ENCODE measurements at places on chromosomes 3 and 15. TPM values are rescaled to one million over a fixed set of nuclear protein-coding genes. Genes with fewer than 3 reads are reported as not detected.

Gene PLIN1
- total RNA-seq, result 0.09 TPM

Gene CYP1A2
- not detected for total RNA-seq

Gene GNB4
- 71.5 TPM for total RNA-seq

Gene PYGO1
- 0.27 TPM for total RNA-seq

Gene SEMA6D
- total RNA-seq, result 2.2 TPM

Gene LMCD1
- total RNA-seq, result 11.0 TPM

Gene CCR3
- total RNA-seq, result not detected

Gene CNTN4
- under 0.01 TPM for total RNA-seq

Gene SGO1
- total RNA-seq, result 5.2 TPM

Gene NR2E3
- total RNA-seq, result 0.09 TPM

Gene LRRK1
- total RNA-seq, result 16.9 TPM

Gene GOLGA8T
- not detected for total RNA-seq

Gene MUSTN1
- not detected for total RNA-seq

Gene KIF7
- 9.5 TPM for total RNA-seq

Gene CLSTN2
- total RNA-seq, result 0.09 TPM

Gene PIERCE2
- 0.94 TPM for total RNA-seq

Gene GOLGA8J
- total RNA-seq, result not detected

Gene CCDC54
- total RNA-seq, result not detected

Gene GOLGA6B
- total RNA-seq, result not detected

Gene WDR93
- total RNA-seq, result under 0.01 TPM

Gene POLR2M
- total RNA-seq, result 167 TPM

Gene CCDC39
- total RNA-seq, result not detected

Gene ZNF501
- 7.8 TPM for total RNA-seq

Gene SLC28A1
- total RNA-seq, result not detected

Gene MYH15
- 0.19 TPM for total RNA-seq

Gene DLEC1
- total RNA-seq, result not detected

Gene KLF15
- 0.63 TPM for total RNA-seq

Gene ZNF445
- 9.4 TPM for total RNA-seq

Gene TMEM158
- total RNA-seq, result 5.6 TPM

Gene MME
- total RNA-seq, result 6.2 TPM

Gene SLC12A8
- 2.7 TPM for total RNA-seq

Gene UROC1
- total RNA-seq, result not detected

Gene CAND2
- 1.1 TPM for total RNA-seq

Gene HDDC3
- 12.6 TPM for total RNA-seq

Gene RARRES1
- total RNA-seq, result 4.2 TPM

Gene C3orf80
- 0.09 TPM for total RNA-seq

Gene VPS18
- total RNA-seq, result 45.4 TPM

Gene GNAT1
- total RNA-seq, result not detected

Gene LIPC
- total RNA-seq, result 0.09 TPM

Gene DAZL
- total RNA-seq, result not detected

Gene SEMA5B
- total RNA-seq, result 0.09 TPM

Gene CFAP100
- total RNA-seq, result not detected

Gene ZBBX
- total RNA-seq, result 0.09 TPM

Gene ACTC1
- not detected for total RNA-seq

Gene GOLGA8H
- 0.90 TPM for total RNA-seq

Gene NMD3
- total RNA-seq, result 107 TPM

Gene CPNE9
- total RNA-seq, result not detected

Gene GRAMD2A
- under 0.01 TPM for total RNA-seq

Gene RCCD1
- 4.9 TPM for total RNA-seq

Gene SERINC4
- total RNA-seq, result not detected

Gene SLC9C1
- total RNA-seq, result 0.09 TPM

Gene EHD4
- total RNA-seq, result 152 TPM

Gene MST1R
- total RNA-seq, result 0.54 TPM

Gene MSL2
- 10.9 TPM for total RNA-seq

Gene MINAR1
- 0.56 TPM for total RNA-seq

Gene GALNT15
- total RNA-seq, result 1.2 TPM

All from endothelial cell of coronary artery (primary cell).